ENCODE measurements at places on chromosomes 4 and X. TPM values are rescaled to one million over a fixed set of nuclear protein-coding genes. Genes with fewer than 3 reads are reported as not detected.

ZNF732 gene
- not detected for total RNA-seq

PALLD gene
- total RNA-seq: 2.1 TPM

GPR173 gene
- total RNA-seq: 0.10 TPM

NHSL2 gene
- 0.05 TPM for total RNA-seq

CCDC149 gene
- not detected for total RNA-seq

ATP8A1 gene
- total RNA-seq: 50.4 TPM

ASMTL gene
- 46.6 TPM for total RNA-seq

- no peaks in the 10 kb centered on the region for H3K4me1 ChIP-seq
- H3K27ac ChIP-seq: no peak overlapping the region
- H3K27me3 ChIP-seq: no peaks in the 10 kb centered on the region
- DNase-seq: no peak
- H3K4me3 ChIP-seq: no peak overlapping the region
Measured at GRCh38 chrX:134727363-134727762, 69.1 kb upstream of the PLAC1 start.

DNA sequence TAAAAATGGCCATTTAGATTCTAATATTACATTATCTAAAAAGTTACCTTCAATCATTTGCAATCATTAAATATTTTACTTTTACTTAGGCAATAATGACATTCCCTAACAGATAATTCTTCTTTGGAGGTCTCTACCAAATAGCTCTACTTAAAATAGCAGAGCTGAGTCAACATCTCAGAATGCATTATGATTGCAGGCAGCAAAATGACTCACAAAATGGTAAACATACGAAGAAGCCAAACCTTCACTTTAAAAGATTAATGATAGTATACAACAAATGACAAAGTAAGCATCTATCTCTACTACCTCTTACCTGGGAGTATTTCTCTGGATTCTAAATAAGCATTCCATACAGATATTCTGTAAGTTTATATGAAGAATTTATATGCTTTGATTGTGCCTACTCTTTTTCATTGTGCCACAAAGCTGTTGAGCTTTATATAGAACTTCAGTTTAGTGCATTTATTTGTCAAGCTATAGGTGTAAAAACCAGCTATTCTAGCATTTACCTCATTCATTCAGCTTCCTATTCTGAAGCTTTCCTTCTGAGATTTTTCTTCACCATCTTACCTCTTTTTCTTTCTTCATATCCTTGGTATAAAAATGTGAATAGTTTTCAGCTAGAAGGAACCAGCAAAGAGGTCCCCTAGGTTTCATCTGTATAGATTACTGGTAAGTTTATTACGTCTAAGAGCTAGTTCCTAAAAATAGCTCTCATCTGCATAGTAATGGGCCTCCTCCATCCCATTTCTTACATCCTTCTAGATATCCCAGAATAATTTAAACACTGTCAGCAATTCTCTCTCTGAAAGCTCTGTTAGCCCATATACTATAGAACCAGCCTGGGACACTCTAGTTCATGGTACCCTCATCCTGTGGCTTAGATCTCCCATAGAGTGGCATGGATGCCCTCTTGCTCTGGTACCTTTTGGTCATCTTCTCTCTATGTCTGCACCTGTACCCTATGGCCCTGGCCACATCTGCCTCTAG is 17.2 kb upstream of the SPCS3 start:
- H3K27me3 ChIP-seq: no peaks in the 10 kb centered on the region
- no peaks in the 10 kb centered on the region for H3K36me3 ChIP-seq
- H3K4me1 ChIP-seq: no peaks in the 10 kb centered on the region
- no peak overlapping the region for H3K4me3 ChIP-seq
- no peak overlapping the region for H3K27ac ChIP-seq

All from GM12878 (cell line).